Progenitor cell of endocrine pancreas (in vitro differentiated cells): ENCODE measurements at places on chromosomes 3 and 15.

GRCh38 chr3:159852266-159852665, 136.4 kb upstream of the IL12A start:
- DNase-seq, result no peak

GRCh38 chr3:12541625-12542024, 3.7 kb downstream of the MKRN2OS start:
- DNase-seq, result no peak

DNA sequence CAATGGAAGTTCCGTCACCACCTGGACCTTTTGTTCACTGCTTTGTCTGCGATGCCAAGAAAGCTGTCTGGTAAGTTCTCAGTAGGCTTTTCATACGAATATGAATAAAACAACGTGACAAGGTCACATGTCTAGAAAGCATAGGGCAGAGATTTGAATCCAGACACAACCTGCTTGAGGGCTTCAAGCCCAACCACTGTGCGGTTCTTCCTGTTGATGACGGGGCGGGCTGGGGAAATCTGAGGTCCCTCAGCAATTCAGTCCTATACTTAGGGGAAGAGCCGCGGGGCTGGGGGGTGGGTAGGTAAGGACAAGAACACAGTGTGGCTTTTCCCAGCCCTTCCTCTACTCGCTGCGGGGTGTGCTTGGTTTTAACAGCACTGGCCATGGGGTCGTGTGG, 32.4 kb upstream of the SMAD3 start:
- no peak for DNase-seq

- no peak for DNase-seq
These were observed 230.5 kb upstream of the PROK2 start for GRCh38 chr3:72015463-72015862.

DNA sequence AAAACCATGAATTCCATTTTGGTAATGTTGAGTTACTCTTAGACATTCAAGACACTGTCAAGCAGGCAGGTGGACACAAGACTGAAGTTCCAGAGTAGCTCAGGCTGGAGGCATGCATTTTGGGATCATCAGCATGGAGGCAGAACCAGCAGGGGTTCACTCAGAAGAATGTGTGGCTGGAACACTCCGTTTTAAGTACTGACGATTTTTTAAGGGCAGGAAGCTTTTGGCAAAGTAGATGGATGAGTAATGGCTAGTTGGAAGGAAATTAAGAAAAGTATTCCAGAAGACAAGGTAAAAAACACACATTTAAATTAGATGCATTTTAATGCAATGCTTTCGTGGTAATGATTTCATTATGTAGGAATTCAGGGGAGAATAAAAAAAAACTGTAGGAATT, 420.4 kb downstream of the ROBO2 start:
- no peak for DNase-seq

- no peak for DNase-seq
These were observed 369.9 kb upstream of the C2CD4B start for GRCh38 chr15:62534996-62535395.

GRCh38 chr3:85376131-85376530, 417.3 kb downstream of the CADM2 start:
- DNase-seq, result no peak

DNA sequence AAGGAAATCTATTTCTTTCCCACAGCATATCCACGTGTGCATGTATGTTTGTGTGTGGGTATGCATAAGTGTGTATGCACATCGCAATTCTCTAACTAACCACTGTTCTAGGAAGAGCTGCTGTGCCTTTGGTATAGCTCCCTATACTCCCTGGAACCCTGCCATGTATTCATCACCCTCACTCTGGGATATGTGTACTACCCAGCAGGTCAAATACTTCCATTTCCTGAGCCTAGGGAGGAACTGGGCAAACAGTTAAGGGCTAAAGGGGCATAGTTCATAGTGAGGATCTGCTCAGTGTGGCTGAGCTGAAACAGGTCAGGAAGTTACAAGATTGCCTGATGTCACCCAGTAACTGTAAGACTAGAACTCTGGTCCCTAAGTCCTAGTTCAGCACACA, 260.4 kb downstream of the RPLP1 start:
- DNase-seq, result no peak

- DNase-seq, result no peak
These were observed 866.0 kb downstream of the MCTP2 start for GRCh38 chr15:95097361-95097760.

DNA sequence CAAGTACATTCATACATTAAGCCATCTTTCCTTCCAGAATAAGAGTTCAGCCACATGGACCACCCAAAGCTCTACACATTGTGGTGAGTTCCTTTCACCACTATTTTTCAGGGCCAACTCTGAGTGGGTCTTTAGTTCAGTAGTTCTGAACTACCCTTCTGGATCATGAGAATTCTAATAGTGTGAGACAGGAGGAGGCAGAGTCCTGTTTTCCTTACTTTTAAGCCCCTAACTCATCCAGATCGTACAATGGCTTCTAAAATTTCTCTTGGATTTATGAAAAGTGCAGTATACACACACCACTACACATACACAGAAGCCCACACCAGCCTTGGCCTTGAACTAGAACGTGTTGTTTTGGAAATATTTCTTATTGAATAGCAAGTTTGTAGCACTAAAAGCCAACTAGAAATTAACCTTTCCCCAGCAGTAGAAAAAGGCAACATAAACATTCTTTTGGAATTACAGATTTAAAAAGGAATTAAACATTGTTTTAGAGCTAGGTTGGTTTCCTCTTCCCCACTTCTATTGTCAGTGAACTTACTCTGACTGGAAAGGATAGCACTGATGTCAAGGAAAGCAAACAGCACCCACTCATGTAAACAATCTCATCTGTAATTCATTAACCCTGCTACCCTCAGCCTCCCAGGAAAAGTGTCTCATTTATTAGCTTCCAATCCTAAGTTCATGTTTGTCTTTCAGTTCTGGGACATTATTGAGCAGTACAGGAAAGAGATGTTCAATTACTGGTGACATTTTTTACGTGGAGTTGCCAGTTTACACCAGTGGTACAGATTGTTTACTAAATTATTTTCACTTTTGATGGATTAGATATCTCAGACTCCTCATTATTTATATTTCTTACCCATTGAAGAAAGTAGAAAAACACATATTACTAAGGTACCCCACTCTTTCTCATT, 95.7 kb upstream of the AGTR1 start:
- DNase-seq, result no peak

GRCh38 chr15:90624278-90624981, 92.7 kb upstream of the BLM start:
- no peak for DNase-seq

GRCh38 chr3:3772920-3773319, 26.3 kb upstream of the LRRN1 start:
- no peak for DNase-seq

- DNase-seq, result no peak
These were observed 4.1 kb downstream of the VHL start for GRCh38 chr3:10145685-10146084.

DNA sequence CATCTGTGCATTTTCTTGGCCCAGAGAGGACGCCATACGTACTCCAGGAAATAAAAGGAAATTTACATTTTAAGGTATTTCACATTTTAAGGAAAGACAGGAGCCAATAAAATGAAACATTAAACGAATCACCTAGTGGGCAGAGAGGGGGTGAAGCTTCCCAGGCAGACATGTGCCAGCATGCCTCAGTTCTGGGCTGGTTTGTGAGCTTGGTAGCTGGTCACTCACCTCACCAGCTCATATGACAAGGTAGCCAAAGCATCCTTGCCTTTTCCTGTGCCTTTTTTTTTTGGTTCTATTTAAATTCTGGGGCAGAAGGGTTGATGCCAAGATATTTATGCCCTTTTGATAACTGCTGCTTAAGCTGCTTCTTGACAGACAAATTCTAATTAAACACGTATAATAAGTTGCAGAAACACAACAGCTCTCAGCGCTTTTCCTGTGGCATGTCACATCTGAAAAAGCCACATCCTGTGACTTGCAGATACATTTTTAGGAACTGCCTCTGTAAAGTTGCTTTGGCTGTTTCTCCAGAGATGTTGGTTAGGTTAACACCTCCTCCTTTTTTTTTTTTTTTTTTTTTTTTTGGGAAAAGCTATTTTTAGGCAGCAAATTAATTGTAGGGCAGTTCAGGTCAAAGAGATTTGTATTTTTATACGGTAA, 218.6 kb downstream of the PDCD6IP start:
- no peak for DNase-seq

DNA sequence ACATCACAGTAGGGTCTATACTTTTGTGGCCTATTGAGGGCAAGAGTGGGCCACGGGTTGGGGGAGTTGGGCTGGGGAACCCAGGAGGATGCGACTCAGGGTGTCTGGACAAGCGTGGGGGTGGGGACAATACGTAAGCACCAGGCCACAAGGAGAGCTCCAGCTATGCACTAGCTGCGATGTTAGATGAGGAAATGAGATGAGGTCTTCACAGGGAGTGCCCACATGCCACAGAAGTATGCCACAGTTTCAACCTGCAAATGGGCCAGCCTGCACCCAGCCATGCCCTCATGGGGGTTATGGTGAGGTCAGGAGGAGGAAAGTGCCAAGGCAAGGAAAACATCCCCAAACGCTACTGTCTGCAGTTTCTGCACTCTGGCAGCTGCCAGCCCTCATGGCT, 30.5 kb downstream of the CACNA2D2 start:
- no peak for DNase-seq

DNA sequence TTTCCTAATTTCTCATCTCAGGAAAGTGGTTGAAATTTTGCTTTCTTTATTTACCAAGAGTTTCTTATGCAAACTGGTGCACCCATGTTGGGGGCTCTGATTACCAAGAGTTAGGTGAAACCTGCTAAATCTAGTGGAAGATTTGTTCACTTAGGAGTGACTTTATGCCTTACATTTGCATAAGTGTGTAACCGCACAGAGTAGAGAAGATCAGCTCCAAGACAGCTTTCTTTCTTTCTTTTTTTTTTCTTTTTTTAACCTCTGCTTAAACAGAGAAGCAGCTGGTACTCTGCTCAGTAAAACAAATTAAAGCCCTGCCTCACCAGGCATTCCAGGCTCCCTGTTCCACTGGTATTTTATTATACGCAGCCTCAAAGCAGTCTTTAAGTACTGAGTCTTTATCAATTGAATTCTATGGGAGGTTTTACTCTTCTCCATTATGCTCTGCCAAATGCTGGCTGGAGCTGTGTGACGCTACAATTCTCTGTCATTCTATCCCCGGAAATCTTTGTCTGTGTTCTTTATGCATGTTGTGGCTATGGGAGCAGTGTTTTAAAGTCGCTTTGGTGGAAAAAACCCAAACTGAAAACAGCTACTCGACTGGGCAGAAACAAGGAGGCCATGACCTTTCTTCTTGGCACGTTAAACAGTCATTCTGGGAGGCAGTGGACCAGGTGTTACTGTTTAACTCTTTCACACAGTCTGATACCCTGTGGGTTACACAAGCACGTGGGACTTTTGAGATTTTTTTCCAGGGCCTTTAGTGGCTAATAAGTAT, 55.2 kb upstream of the GBE1 start:
- DNase-seq, result no peak

- no peak for DNase-seq
These were observed 2.3 kb downstream of the SELENOS start for GRCh38 chr15:101275018-101275417.

- no peak for DNase-seq
These were observed 6.4 kb upstream of the STRA6 start for GRCh38 chr15:74208901-74209559.

DNA sequence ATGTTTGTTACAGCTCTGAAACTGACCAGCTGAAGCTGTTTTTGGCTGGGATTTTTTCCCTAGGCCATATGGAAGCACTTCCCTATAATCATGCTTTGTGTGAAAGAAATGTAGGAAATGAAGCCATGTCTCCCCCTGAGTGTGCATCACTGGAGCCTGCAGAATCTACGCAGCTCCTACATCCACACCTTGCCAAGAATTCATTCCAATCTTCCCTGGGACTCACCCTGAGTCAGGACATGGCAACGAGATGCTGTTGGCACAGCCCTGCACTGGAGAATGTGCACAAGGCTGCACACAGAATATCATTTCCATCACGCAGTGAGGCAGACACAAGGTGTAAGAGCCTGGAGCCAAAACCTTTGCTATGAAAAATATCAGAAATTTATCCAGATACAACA, 189.5 kb downstream of the ADAMTSL3 start:
- no peak for DNase-seq

DNA sequence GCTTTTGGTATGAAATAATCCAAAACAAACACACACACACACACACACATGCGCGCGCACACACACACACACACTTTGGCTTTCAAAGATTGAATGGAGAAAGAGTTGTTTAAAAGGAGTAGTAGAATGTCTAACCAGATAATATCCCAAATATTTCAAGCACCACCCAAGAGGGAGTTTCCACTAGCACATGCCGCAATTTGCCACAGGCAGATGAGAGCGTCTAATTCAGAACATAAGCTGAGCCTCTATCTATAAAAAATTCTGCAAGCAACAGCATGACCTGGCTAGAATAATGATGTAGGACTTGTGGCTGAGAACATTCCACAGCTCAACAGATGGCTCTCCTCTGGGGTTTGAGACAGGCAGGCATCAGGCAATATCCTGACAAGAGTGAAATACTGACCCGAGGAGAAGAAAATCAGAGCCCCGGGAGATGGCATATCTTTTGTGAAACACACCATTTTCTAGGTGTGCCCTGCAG, 302.5 kb upstream of the GADL1 start:
- DNase-seq, result no peak

DNA sequence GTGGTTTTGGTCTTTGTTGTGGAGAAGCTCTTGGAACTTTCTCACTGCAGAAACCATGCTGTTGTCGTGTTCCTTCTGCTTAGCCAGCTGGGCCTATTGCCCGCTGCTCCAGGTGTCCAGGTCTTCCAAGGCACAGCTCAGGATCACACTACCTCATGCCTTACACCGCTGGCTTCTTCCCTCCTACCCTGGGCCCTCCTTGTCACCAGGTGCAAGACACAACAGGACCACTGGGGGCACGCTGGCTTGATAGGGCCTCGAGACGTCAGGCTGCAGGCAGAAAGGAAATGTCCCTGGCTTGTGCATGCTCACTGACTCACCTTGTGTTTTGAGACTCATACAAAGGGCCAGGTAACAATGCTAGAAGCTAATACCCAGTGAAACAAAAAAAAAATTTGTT, 32.3 kb downstream of the PAQR9 start:
- DNase-seq, result no peak

- DNase-seq, result no peak
These were observed 5.6 kb upstream of the CLEC3B start for GRCh38 chr3:45020534-45020933.

DNA sequence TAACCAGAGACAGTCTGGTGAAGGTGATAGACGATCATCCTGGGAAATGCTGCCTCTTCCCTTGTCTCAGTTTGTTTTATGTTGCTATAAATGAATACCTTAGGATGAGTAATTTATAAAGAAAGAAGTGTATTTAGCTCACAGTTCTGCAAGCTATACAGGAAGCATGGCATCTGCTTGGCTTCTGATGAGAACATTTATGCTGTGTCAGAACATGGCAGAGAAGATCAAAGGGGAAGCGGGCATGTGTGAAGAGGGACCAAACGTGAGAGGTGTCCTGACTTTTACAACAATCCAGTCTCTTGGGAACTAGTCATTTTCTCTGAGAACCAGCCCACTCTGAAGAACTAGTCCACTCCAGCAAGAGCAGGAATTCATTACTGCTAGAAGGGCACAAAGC, 9.6 kb downstream of the CMC1 start:
- no peak for DNase-seq

GRCh38 chr3:70261283-70261682, 51.2 kb downstream of the MDFIC2 start:
- no peak for DNase-seq

- DNase-seq, result no peak
These were observed 122.3 kb downstream of the RSL24D1 start for GRCh38 chr15:55074431-55074830.

- no peak for DNase-seq
These were observed 551.6 kb downstream of the ZIC1 start for GRCh38 chr3:147960786-147961185.
